ENCODE measurements at places on chromosomes 7 and 10. TPM values are rescaled to one million over a fixed set of nuclear protein-coding genes. Genes with fewer than 3 reads are reported as not detected.

ZNF365 gene
- 7.0 TPM for total RNA-seq

PDE6C gene
- total RNA-seq, result not detected

BAG3 gene
- 23.6 TPM for total RNA-seq

CDNF gene
- total RNA-seq, result 1.1 TPM

TMEM26 gene
- total RNA-seq, result 1.1 TPM
